Astrocyte (in vitro differentiated cells and primary cell): ENCODE measurements at places on chromosomes 5 and 9. TPM values are rescaled to one million over a fixed set of nuclear protein-coding genes. Genes with fewer than 3 reads are reported as not detected.
A peak's percentile ranks its signal among the peaks of the same experiment; 100 is the strongest.

DNA sequence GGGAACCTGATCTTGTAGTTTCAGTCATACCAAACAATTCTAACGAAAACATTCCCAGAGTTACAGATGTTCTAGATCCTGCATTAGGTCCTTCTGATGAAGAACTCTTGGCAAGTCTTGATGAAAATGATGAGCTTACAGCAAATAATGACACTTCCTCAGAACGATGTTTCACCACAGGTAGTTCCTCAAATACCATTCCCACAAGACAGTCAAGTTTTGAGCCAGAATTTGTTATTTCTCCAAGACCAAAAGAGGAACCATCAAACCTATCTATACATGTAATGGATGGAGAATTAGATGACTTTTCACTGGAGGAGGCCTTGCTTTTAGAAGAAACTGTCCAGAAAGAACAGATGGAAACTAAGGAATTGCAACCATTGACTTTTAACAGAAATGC, 21.0 kb downstream of the RMI1 start:
- DNase-seq: no peak

DNA sequence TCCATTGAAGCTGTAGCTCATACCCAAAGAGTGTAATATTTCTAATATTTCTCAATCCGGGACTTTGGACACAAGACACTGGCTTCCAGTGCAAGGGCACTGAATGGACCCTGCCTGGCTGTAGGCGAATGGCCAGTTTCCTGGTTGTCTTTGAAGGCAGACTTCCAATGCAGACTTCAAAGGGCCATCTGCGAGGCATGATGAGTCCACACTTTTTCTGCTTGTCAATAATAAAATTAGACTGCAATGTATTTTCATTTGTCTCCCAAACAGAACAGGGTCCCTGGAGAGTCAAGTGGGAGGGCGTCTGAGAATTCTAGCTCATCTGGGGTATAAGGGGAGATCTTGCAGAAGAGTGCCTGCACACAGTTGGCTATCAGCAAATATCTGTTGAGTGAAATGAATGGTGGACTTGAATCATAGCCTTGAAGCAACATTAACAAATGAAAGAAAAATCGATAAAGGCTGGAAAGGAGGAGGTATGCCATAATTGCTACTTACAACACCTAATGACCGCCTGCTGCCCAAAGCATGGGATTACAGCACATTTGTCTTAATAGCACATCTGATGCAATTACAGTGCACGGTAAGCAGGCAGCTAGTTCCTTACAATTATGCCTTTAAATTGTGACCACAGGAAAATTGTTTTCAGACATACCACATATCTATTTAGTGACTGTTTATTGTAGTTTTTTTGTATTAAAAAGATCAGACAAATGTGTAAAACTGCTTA, 137.5 kb downstream of the ARHGEF28 start:
- no peak for DNase-seq

GRCh38 chr5:85512896-85513295, 1104.8 kb upstream of the COX7C start:
- no peak for DNase-seq

DNA sequence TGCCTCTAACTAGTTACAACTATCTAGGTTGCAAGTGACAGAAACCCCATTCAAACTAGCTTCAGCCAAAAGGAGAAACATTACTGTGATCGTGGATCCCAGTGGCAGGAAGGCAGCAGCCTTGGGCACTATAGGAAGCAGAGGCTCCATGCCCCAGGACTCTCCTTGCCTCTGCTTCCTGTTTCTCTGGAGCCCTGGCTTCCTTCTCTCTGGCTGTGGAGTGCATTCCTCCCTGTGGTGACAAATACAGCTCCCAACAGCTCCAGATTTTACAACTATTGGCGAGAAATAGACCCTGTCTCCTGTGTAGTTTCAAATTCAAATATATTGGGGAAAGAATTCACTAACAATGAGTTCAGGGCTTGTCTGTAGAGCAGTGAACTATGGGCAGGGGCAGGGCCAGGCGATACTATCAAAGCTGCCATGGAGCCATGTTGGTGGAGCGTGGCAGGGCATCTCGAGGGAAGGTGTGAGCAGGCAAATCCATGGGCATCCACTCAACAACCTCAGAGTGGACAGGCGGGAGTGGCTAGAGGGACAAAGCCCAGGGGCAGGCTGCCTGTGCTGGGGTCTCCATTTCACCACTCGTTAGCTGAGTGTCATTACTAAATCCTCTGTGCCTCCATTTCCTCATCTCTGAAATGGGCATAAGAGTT, 189.5 kb downstream of the ERCC6L2 start:
- no peak for DNase-seq

GRCh38 chr5:35035271-35035670, 12.5 kb downstream of the AGXT2 start:
- DNase-seq: no peak

- DNase-seq: peak; percentile 57
Observed at GRCh38 chr5:57317341-57317740, 143.5 kb downstream of the GPBP1 start.

DNA sequence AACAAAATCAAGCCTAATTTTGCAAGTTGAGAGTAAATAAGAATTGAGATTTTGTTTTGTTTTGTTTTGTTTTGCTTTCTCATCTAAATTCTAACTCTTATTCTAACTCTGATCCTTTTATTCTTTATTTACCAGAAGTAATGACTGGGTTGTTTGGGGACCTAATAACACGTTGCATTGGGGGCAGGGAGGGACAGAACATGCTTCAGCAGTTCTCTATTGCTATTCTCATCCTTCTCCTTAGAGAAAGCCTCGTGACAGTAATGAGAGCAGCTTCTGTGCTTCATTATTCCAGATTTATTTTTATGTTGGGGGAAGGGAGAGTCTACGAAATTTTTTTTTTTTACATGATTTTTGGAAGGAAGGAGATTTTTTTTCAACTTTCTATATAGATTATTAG, 21.1 kb downstream of the CPEB4 start:
- DNase-seq: no peak

DNA sequence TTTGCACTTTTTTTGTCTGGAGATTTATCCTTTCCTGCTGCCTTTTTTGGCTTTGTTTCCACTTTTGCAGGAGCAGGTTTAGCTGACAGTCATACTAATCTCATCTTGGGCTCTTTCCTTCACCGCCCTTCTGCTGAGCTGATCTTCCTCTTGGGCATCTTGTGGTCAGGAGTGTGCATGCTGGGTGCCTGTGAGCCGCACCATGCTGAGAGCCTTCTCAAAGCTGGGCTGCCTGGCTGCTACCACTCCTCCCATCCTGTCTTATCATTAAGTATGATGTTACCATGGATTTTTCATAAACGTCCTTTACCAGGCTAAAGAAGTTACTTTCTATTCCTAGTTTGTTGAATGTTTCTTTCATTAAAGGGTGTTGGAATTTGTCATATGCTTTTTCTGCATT, 49.5 kb upstream of the MCCC2 start:
- no peak for DNase-seq

- peak; percentile 68 for DNase-seq
Observed at GRCh38 chr9:127835991-127836516, 18.4 kb downstream of the ENG start.

- no peak for DNase-seq
Observed at GRCh38 chr5:15203376-15203775, 296.6 kb upstream of the FBXL7 start.

- no peak for DNase-seq
Observed at GRCh38 chr5:12623408-12623807, 719.2 kb upstream of the CTNND2 start.

GRCh38 chr9:69822116-69822750, 1.6 kb downstream of the CFAP95 start:
- DNase-seq: peak; percentile 46

DNA sequence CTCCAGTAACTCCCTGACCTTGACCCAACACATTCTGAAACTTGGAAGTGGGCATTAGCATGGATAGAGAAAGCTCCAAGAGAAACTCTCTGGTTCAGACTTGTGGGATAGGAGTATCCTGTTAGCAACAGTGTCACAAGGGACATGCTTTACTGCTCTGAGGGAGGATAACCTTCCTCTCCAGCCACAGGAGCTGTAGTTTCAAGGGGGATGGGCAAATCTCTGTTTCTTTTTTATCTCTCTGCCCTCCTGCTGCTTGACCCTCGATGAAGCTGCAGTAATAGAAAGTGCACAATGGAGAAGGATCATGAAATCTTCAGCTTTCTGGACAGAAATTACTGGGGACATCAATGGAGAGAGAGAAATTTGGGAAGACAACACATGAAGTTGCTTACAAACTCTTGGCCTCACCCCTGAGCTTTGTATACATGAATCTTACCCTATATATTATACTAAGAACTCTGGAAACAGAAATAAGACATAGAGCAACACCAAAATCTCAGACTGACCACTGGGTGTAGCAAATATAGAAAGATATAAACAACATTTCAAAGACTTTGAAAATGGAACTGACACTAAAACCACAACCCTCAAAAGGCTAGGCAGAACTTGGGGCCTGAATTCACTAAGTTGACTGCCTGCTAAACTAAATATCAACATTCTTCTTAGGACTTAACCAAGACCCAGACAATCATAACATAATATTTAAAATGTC, 471.0 kb upstream of the MEF2C start:
- DNase-seq: no peak

The SPINK7 gene
- total RNA-seq: not detected in 2 replicates

The CCL28 gene
- 0.16 TPM in 1 of 2 replicates, not detected in the other for total RNA-seq

The SPINK6 gene
- not detected in 2 replicates for total RNA-seq

The GRIN1 gene
- total RNA-seq: 0.18 TPM in 1 of 2 replicates, not detected in the other

The TTC1 gene
- total RNA-seq: 53.9 and 61.2 TPM in 2 replicates
